ENCODE measurements at places on chromosomes 16 and 17.

DNA sequence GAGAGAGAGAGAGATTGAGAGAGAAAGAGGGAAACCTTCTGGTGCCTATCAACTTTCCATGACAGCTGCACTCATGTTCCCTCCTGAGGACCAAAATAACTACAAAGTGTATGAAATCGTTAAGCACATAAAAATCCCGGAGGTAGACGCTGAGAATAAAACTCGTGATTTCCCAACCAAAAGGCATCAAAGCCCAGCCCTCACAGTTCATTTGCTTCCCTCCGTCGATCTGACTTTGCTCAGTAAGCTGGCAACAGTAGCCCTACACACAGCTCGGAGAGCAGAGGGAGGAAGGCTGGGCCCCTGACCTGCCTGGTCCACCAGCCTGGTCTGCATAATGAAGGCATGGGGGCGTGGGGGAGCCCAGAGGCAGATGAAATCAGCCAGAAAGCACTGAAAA, 273.9 kb upstream of the ZFHX3 start:
- DNase-seq, result peak; percentile 40

DNA sequence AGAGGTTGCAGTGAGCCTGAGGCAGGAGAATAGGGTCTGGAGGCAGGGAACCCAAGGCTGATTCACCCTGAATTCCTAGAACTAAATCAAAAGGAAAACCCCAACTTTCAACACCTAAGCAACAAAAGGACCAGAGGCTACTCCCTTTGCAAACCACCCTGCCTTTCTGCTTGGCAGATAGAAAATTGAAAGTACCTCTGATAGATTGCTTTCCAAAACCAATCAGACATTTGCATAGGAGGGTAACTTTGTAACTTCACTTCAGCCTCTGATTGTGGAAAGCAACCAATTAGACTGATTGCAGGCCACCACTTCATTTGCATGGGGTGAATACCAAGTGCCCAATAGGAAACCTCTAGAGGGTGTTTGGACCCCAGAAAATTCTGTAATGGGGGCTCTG, 10.9 kb upstream of the TMEM98 start:
- DNase-seq, result no peak

GRCh38 chr16:88533932-88534637, 36.1 kb upstream of the ZC3H18 start:
- peak; percentile 72 for DNase-seq

- DNase-seq, result no peak
These were observed 5.1 kb upstream of the C17orf113 start for GRCh38 chr17:42055496-42055895.

DNA sequence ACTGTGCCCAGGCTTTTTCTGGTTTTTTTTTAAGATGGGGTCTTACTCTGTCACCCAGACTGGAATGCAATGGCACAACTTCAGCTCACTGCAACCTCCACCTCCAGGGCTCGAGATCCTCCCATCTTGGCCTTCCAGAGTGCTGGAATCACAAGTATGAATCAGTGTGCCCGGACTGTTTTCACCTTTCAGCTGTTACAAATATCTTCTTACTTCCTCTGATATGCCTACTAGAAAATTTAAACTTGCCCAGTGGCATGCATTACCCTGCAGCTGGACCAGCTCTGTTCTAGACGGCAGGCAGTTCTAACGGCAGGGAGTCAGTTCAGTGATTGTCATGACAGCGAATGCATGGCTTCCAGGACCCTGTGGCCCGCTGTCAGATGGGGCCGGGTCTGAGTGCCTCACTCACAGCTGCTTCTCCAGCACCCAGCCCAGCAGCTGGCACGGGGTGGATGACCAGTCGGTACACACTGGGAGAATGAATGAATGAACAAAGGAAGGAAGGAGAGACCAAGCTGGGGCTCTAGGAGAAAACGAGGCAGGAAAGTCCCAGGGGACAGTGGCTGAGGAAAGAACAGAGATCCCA, 28.0 kb upstream of the LITAF start:
- DNase-seq, result no peak

DNA sequence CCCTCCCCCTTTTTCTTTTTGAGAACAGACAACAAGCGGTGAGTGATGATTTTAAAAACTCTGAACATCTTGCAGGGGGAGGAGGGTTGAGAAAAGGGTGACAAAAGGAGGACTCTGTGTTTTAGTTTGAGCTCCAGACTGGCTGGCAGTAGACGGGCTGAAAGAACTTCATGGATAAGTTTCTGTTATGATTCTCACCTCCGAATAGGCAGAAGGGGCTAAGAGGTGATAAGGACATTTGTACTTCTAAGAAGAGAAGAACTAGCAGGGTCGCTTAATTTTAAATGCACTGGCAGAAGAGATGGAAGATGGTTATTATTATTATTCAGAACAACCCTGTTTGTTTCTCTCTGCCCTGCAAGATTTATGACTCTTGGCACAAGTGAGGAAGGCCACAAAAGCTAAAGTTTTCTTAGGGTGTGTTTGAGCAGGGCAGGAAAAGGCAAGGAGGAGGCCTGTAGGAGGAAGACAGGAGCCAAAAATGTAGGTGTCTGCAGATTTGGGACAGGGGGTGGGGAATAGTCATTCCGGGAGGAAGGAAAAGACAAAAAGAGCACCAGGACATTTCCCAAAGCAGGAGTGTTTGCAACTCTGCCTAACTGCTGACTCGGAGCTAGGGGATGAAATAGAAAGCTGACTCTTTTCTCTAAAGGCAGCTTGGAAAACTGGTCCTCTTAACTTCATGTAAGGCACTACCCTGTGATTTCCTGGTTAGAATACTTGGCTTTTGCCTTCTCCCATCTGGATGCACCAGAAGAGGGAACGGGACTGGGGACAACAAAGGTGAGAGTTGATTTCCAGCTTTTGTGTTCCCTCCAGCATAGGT, 11.9 kb upstream of the HOXB2 start:
- DNase-seq, result peak; percentile 48

DNA sequence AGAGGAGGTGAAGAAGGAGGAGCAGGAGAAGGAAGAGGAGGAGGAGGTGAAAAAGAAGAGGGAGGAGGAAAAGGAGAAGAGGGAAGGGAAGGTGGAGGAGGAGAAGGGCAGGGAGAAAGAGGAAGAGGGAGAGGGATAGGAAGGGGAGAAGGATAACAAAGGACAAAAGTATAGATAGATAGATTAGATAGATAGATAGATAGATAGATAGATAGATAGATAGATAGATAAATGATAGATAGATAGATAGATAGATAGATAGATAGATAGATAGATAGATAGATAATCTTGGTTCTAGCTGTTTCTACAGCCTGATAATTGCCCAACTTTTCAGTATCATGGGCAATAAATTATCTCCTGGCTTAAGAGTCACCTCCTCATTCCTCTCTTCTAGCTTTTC, 296.2 kb upstream of the C16orf82 start:
- no peak for DNase-seq

DNA sequence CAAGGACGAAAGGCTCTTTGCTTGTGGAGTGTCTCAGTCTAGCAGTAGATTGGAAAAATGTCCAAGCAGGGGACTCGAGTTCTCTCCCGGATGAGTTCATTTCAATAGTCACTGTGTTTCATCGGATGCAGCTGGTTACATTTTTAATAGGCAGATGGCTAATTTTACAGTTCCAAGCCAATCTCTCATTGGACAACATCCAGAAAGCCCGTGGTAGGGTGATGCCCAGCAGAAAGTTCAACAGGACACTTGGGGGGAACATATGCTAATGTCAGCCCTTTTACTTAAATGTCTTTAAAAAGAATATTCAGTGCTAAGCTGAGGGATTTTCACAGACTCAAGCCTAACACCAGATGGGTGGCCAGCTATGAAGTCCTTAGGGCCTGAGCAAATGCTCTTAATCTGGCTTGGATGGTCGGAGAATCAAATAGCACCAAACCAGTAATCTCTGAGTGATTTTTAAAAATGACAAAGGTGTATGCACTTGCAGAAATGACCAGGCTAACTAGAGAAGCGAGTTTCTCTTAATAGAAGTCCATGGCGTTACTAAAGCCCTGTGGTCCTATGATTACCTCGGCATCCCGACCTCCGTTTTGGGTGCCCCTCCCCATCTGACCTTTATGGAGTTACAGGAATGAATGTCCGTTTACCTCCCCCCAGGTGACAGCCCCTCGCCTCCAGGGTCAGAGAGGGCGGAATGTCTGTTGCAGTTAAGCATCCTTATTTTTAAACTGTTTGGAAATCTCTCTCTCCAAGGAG, 289.2 kb upstream of the SALL1 start:
- DNase-seq, result no peak

DNA sequence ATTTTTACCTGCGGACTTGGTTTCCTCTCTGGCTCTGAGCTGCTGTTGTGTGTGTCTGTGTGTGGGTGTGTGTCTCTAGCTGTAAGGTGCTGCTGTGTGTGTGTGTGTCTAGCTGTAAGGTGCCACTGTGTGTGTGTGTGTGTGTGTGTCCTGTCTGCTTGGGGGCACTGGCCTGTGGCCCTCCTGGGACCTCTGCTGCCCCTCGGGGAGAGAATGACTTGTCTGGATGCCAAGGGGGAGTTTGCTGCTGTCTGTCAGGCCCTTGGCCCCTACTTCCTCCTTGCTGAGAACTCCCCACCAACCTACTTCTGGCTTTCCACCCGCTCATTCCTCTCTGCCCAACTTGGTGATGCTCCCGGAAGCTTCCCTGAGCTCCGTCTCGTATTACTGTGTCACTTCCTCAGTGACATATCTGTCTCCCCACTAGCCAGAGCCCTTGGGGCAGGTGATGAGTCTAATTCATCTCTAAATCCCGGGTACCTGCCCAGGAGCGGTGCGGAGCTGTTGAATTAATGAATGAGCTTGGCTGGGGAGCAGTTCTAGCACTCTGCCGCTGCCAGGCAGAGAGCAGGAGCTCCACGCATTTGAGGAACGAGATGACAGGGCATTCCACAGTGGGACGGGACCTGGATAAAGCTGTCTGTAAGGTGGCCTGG, 3.5 kb upstream of the LASP1NB start:
- no peak for DNase-seq

DNA sequence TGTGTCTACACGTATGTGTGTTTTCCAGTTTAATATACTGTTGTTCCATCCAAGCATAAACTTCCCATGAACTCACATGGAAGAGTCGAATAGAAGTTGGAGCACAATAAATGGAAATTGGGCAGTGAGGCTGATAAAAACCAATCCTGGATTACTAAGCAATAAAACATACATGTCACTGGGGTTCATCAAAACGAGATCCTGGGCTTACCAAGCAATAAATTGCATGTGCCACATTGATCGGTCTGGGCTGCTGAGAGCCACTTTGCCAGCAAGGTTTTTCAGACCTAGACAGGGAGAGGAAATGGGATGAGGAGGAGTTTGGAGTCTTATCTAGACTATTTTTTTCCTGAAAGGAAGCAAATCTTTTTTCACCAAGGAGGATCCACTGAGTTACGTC, 322.3 kb upstream of the C16orf82 start:
- DNase-seq, result no peak

- DNase-seq, result no peak
These were observed 587 bp downstream of the SNX20 start for GRCh38 chr16:50680556-50680893.

DNA sequence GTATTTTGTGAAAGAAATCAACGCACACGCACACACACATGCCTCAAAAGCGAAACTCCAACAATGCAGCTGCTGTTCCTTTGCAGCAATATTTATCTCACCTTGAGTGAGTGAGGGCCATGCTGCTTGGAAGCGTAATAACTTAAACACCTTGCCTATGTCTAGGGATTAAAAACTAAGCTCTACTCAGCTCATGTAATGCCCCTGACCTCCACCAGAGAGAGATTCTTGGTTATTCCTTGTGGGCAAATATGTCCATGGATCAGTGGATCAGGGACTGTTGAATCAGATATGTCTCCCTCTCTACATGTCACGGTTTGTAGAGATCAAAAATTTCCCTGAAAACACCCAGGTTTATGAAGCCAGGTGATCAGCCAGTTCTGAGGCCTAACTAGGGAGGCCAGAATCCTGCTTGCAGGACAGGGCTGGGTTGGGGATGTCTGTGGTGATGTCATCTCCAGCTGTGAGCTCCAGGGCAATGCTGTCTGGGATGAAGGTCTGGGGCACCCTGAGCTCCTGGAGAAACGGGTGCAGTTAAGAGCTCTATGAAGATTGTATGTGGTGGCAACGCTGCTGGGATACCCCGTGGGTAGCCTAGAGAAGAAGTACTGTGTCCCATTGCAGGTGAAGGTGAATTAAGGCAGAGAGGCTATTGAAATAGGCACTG, 149.4 kb downstream of the KCNJ12 start:
- no peak for DNase-seq

- no peak for DNase-seq
These were observed 298.2 kb upstream of the C16orf82 start for GRCh38 chr16:26768385-26769010.

GRCh38 chr16:27285676-27286196, 17.2 kb upstream of the NSMCE1 start:
- DNase-seq, result no peak

GRCh38 chr16:81711657-81712319, 67.3 kb upstream of the PLCG2 start:
- DNase-seq, result peak; percentile 45

DNA sequence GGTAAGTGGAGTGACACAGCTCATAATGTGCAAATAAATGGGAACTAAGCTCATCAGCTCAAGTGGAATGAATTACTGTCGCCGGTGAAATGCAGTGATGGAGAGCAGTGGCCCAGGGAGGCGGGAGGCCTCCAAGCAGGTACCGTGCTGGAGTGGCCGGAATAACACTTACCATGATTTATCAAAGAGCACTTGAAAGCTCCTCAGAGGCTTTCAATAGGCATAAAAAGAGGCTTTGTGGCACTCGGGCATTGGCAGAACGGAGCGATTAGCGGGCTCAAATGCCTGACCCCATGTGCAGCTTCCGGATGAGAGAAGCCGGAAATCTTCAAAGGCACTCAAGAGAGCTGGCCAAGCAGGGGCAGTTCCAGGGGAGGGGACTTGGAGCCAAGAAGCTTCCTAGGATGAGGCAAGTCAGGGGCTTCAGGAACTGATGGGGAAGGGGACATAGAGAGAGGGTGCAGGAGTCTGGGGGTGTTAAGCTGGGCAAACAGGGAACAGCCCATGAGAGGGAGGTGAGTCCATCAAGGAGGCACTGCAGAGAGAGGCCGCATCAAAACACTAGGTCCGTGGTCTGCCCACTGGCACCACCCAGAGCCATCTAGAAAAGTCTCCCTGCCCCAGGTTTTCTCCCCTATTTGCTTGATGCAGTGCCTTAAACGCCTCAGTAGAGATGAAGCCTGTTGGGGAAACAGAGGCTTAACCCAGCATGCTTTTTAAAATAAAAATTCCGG, 144.0 kb upstream of the IRX6 start:
- DNase-seq, result peak; percentile 62

Measured in right lung (tissue), 10 donors.